ENCODE measurements at places on chromosomes 3 and 15.

GRCh38 chr15:80638553-80639167 is 56.5 kb upstream of the ABHD17C start:
- DNase-seq: no peak

GRCh38 chr15:96728591-96728990 is 398.1 kb downstream of the NR2F2 start:
- DNase-seq: no peak

DNA sequence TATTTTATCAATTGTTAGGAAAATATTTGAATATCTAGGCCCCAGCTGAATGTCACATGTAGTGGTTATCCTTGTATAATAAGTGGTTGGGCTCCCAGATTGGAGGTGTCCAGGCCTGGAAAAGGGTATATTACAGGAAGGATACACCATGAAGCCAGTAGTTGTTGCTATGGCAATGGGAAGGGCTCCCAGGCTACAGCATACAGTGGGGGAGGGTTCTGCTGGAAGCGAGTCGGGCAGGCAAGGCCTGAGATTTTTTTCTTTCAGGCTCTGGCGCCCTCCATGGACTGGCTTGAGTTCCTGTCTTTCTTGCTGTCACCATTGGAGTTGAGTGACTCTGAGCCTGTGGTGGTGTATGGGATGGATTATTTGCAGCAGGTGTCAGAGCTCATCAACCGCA is 8.9 kb downstream of the ECE2 start:
- no peak for DNase-seq

DNA sequence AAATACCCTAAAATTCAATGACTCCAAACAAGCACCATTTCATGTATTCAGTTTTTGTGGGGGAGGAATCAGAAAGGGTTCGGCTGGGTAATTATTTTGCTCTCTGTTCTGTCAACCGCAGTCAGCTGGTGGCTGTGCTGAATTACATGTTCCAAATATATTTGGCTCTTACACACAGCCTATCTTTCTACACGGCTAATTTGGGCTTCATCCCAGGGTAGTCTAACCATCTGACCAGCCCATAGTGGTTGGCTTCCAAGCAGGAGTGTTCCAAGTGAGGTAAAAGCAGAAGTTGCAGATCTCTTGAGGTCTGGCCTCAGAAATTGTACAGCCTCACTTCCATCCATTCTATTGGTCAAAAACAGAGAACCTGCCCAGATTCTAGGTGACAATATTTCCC is 760.8 kb upstream of the SEMA6D start:
- DNase-seq: no peak

DNA sequence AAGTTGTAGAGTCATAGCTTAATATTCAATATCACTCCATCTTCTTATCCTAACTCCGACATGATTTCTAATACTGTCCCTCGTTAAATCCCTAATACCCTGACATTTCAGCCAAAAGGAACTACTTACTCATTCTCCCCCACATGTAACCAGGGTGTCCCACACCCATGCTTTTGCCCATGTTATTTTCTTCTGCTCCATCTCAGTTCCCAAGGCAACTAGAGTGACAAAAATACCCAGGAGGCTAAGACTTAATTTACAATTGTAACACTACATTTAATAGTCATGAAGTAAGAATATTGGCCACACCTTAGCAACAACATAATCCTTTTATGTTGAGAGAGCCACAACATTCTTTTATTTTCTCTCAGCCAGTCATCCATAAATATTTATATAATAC is 248.5 kb upstream of the TGFBR2 start:
- DNase-seq: no peak

- no peak for DNase-seq
Observed at GRCh38 chr3:115789481-115789880, 166.2 kb downstream of the GAP43 start.

GRCh38 chr15:53251523-53251922 is 461.4 kb upstream of the ONECUT1 start:
- no peak for DNase-seq

GRCh38 chr3:130729154-130729553 is 17.5 kb downstream of the PIK3R4 start:
- no peak for DNase-seq

GRCh38 chr3:87272718-87273341 is 3.6 kb downstream of the POU1F1 start:
- no peak for DNase-seq

DNA sequence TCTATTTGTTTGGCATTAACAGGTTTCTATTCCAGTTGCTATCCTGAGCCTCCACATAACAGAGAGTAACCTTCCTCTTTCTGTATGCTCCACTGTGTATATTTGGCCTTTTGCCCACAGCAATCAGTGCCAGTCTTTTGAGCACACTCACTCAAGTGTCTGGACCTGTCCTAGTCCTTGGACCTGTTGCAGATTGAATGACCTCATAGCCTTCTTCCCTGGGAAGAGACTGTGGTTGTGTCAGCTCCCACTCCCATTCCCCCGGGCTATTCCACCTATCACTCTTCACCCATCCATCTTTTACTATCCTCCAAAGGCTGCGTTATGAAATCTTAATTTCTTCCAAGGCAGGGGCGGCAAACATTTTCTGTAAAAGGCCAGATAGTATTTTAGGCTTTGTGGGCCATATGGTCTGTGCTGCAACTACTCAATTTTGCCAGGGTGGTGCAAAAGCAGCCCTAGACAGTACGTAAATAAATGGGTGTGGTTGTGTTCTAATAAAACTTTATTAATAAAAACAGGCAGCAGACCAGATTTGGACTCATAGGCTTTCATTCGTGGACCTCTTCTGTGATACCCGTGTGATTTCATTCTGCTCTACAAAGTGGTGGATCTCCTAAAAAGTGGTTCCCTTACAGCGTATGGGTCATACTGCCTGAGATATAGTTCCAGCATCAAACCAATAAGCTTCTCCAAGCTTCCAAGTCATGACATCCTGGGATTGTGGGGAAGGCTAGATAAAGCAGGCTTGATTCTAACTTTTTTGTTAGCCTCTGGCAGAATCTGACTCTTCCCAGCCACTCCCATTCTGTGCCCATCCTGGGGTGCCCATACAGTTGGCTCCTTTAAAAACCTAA is 57.4 kb downstream of the CDAN1 start:
- DNase-seq: no peak

- no peak for DNase-seq
Observed at GRCh38 chr3:190012314-190012782, 108.3 kb downstream of the P3H2 start.

GRCh38 chr3:42349765-42350594 is 60.4 kb downstream of the LYZL4 start:
- no peak for DNase-seq

DNA sequence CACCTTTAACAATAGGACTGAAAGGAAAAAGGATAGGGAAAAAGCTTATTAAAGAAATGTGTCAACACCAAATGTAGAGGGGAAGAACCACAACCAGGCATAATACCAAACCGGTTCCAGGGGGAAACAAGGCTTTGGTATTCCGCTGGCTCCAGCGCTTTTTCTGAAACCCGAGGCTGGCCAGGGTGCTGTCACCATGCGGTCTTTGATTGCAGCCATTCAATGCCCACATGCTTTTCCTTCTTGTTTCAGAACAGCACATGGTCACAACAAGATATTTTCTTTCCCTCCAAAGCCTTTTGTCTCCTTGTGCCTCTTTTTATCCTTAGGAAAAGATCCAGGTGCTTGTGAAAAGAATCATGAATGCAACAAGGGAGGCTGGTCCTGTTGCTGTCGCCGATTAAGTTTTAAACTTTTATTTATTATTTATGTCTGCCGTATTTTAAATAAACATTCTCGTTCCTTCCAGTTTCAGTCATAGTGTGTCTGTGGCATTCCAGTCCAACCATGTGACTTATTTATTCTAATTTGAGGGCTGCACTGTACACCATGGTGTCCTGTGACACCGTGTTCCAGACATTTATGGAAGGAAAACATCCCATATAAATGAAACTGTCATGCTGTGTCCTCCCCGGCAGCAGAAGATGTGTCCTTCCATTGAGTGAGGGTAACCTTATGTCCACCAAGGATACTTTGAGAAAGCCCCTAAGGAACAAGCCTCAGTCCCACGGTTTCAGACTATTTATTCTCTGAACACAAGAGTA is 41.1 kb downstream of the CCK start:
- DNase-seq: no peak

GRCh38 chr3:5302661-5303060 is 115.2 kb downstream of the EDEM1 start:
- no peak for DNase-seq

Measured in stimulated activated CD8-positive, alpha-beta memory T cell treated with anti-CD3 and anti-CD28 coated beads, Interleukin-2, amount 100 ng/mL, for 1 hour (primary cell).